ENCODE measurements at places on chromosomes 5 and 9.

GRCh38 chr5:10985721-10986110, 224.7 kb upstream of the DAP start:
- DNase-seq, result no peak

GRCh38 chr5:33487236-33487635, 46.5 kb downstream of the TARS1 start:
- DNase-seq, result no peak

DNA sequence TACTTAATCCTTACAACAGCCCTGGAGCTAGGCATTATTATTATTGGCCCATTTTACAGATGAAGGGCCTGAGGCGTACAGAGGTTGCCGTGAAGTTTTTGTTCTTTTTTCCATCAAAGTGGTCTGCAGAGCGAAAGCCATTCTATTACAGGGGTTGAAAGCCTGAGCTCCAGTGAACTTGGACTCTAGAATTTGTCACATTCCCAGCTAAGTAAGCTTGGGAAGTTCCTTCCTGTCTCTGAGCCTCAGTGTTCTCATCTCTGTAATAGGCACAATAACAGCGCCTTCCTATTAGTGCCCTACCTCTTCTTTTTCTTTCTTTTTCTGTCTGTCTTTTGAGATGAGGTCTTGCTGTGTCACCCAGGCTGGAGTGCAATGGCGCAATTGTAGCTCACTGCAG, 44.2 kb upstream of the NKX2-5 start:
- no peak for DNase-seq

DNA sequence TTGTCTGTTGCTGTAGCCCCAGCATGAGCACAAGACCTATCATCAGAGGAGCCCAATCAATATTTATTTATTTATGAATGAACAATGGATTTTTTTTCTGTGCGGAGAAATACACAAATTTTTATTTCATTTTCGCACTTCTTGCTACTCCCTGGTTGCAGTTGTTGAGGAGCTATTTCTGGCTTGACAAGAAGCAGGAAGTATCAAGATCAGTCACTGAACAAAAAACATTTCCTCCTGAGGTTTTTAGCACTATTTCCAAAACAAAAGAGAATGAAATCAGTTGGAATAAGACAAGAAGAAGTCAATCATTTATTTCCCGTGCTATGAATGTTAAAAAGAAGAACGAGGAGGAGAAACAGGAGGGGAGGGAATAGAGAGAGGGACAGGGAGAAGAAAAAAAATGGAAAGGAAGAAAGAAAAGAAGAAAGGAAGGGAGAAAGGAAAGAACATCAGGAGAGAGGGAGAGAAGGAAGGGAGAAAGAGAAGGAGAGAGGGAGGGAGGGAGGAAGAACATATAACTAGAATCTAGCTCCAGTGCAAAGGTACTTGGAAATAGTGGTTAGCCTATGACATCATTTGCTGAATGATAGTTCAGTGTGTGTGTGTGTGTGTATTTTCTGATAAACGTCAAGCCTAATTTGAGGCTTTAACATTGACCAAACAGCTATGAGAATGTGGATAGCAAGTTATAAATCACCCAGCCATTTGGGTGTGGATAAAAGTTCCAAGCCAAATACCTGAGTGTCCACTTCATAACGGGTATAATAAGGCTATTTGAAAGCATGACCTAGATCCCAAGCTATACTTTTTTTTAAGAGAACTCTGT, 586.0 kb downstream of the EBF1 start:
- no peak for DNase-seq

DNA sequence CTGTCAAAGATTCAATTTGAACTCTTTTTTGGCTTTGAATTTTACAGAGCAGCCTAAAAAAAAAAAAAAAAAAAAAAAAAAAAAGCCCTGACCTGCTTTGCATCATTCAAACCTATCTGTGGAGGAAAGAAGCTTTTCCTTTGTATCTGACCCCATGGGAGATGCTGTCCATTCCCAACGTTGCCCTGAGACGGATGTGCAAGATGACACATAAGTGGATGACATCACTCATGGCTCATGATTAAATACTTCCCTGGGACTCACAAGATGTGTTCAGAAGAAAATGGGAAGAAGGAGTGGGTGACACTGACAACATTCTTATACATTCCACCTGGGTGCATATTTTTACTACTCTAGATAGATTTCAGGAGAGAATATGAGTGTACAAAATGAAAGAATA, 245.7 kb upstream of the ELAVL2 start:
- no peak for DNase-seq

- DNase-seq, result no peak
These were observed 36.5 kb downstream of the HABP4 start for GRCh38 chr9:96486386-96487028.

DNA sequence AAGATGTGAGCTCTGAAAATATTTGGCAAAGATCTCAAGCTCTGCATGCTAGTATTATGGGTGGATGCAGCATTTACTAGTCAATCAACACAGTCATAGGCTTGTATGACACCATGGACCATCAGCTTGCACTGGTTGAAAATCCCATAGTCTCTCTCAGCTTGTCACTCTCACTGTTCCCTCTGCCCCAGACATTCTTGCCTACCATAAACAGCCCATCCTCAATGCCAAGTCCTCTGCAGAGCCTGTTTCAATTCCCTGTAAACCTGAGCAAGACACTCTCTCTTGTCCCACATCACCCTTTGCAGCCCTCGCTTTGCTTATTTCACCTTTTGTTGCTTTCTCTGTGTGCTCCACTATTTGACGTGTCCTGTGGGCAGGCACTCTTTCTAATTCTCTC, 264.6 kb downstream of the ICE1 start:
- DNase-seq, result no peak

- DNase-seq, result no peak
These were observed 6.9 kb upstream of the ABCA1 start for GRCh38 chr9:104934691-104935500.

GRCh38 chr5:78416677-78417425, 56.4 kb downstream of the SCAMP1 start:
- no peak for DNase-seq

DNA sequence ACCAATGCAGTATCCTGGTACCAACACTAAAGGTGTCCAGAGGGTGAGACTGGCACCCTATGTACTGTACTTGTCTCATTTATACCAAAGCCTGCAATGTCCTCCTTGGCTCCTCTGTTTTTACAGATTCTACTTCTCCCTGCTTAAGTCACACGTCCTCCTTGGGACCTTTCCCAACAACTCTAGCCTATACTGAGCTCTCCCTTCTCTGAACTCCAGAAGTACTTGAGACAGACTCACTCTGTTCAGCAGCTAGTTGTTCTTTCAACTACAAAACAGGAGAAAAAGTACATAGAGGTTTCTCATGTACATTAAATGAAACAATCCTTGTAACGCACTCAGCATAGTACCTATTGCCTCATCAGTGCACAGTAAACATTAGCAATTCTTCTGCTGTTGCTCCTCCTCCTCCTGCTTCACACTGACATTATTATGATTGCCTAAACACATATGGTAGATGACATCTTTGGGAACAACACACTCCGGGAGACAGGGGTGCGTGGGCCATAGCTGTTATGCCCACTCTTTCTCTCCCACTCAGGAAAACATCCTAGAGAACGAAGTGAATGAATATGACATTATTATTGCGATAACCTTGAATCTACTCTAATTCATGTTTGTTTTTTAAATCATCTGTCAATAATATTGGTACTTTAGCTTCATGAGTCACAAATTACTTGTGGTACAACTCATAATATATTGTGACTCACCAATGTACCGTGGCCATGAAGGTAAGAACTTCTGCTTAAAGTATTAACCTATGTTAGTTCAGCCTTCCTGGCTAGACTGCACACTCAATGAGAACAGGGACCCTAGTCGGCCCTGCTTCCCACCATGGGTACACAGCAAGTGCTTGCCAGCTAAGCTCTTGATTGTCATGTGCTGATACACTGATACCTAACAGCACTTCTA, 180.3 kb upstream of the ADRA1B start:
- DNase-seq, result no peak

DNA sequence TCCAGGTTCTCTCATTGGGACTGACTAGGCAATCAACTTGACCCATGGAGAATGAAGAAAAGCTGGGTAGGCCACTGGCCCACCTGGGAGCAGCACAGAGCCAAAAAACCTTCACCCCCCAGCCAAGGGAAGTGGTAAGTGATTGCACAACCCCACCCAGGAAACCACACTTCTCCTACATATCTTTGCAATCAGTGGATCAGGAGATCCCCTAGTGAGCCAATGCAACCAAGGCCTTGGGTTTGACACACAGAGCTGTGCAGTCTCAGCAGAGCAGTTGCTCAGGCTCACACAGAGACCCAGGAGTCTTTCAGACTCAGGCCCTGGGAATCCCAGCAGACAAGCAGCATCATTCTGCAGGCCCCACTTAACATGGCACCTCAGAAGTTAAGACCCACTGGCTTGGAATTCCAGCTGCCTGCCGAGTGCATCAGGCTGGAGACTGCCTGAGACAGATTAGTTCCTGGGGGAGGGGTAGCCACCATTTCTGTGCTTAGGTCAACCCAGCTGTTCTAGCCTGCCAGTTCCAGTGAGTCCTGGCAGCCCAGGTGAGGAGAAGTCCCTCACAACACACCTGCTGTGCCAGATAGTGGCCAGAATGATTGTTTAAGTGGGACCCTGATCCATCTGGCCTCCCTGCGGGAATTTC, 136.4 kb downstream of the SAXO1 start:
- no peak for DNase-seq

All from CD4-positive, alpha-beta T cell treated with Interleukin-17A for 1 hour (primary cell).